ENCODE measurements at places on chromosomes 5 and 9.

- peak; percentile 4 for DNase-seq
Observed at GRCh38 chr5:10489810-10490426, 48.2 kb downstream of the ROPN1L start.

DNA sequence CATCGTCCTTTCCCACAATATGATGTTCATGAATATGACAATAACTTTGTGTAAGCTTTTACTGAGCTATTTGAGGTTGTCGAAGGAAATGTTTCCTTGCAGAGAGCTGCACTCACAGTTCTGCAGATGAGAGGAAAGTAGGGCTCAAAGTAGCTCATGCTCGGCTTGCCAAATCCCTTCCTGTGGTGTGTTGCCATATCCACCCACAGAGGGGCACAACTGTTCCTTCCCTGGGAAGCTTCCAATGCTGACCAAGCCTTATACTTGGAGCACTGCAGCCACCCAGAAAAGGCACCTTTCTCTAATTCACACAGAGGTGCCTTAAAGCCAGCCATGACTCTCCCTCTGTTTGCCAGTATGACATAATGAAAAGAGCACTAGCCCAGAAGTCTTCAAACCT lies 390.3 kb downstream of the CAAP1 start:
- DNase-seq: no peak

DNA sequence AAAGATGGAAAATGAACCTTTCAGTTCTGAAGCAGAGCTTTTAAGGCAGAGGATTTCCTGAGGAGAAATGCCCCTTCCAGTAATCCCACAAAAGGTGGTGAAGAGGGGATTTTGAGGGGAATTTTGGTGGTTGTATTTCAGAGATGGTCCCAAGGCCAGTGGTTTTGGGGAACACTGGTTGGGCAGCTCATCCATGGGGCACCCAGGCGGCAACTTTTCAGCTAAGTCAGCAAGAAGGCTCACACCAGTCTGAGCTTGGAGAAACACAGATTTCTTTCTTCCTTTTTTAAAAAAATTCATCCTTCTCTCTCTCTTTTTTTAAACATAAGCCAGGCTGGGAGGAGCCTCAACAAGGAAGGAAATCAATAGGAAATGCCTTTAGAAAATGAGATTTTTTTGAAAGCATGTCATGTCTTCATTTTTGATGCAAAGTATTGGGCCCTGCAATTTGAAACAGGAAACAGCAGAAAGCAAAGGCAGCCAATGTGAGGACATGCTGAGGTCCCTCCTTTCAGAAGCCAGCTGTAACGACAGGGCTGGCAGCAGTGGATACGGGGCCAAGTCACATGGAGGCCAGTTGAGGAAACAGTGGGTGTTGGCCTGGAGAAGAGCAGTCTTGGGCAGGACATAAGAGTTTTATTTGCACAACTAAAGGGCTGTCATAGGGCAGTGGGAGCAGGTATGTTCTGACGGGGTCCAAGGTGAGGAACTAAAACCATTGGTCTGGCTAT lies 155.3 kb upstream of the KLF4 start:
- no peak for DNase-seq

GRCh38 chr5:179768326-179769085 lies 25.3 kb upstream of the LTC4S start:
- DNase-seq: no peak

- no peak for DNase-seq
Observed at GRCh38 chr5:60076746-60077145, 183.2 kb upstream of the PDE4D start.

DNA sequence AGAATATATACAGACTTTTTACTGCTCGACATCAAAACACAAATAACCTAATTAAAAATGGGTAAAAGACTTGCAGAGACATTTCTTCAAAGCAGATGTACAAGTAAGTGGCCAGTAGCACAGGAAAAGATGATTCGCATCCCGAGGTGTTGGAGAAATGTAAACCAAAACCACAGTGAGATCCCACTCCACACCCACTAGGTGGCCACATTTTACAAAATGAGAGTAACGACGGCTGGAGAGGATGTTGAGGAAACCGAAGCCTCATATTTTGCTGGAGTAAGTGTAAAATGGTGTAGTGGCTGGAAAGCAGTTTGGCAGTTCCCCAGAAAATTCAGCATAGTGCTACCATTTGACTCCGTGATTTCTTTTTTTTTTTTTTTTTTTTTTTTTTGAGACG lies 21.3 kb upstream of the GBGT1 start:
- peak; percentile 52 for DNase-seq

DNA sequence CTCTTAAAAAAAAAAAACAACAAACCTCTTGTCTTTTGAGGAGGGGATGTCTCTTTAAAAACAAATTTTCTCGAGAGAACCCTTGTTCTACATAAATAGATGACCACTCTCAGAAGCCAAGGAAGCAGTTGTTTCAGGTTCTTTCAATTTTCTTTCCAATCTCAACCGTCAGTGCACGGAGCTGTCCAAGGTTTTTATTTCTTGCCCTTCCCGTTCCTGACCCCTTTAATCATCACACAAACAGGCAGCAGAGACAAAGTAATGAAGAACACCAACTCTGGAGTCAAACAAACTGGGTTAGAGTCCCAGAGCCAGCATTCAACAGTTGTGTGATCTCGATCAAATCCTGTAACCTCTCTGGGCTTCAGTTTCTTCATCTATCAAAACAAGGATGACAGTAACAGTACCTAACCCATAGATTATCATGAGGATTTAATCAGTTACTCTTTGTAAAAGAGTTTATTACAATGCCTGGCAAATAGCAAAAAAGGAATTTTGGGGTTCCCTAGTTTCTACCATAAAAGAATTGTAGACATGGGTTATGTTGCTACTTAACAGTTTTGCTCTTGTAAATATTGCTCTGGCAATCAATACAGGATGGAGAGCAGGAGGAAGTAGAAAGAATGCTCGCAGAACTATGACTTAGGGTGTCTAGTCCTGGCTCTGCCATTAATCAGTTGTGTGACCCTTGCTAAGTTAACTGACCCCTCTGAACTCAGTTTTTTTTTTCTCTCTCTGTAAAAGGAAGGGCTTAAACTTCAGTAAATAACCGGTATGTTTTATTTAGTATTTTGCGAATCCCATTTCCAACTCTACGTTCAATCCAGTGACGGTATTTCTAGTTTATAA lies 1.0 kb upstream of the NIM1K start:
- no peak for DNase-seq

DNA sequence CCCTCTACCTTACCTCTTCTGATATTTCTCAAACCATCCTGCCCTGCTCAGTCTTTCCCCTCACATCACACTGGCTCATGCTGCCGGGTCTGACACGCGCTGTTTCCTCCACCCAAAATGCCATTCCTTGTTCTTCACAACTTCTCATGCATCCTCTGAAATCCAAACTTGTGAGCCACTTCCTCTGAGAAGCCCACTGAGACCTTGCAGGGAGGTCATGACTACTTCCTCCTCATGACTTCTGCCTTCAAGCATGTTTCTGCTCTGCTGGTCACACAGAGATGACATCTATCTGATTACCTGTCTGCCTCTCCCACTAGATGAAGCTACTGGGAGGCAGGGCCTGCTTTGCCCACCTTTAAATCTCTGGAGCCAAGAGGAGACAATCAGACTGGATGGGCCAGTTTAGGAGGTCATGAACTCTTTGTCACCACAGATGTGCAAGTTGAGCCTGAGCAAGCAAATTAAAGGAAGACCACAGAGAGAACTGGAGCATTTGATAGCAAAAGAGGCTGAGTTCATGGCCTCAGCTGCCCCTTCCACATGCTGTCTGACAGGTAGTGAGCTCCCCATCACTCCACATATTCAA lies 119.8 kb upstream of the TBC1D2 start:
- DNase-seq: no peak

- no peak for DNase-seq
Observed at GRCh38 chr5:124678922-124679519, 67.4 kb downstream of the ZNF608 start.

DNA sequence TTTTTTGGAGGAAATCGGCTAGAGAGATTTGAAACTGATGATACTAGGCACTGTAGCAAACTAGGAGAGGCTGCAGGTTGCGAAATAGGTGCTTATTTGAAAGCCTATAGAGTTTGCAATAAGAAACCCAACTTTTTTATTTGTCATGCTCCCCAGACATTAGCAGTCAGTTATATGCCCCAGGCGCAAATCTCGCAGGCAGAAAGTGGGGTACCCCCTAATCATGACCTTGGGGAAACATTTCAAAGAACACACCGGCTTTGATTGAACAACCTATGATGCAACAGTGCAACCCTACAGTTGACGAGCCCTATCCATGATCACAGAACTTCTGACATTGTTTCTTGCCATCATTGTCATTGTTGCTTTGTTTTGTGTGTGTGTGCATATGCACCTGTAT lies 510.5 kb downstream of the RAB3C start:
- DNase-seq: no peak

DNA sequence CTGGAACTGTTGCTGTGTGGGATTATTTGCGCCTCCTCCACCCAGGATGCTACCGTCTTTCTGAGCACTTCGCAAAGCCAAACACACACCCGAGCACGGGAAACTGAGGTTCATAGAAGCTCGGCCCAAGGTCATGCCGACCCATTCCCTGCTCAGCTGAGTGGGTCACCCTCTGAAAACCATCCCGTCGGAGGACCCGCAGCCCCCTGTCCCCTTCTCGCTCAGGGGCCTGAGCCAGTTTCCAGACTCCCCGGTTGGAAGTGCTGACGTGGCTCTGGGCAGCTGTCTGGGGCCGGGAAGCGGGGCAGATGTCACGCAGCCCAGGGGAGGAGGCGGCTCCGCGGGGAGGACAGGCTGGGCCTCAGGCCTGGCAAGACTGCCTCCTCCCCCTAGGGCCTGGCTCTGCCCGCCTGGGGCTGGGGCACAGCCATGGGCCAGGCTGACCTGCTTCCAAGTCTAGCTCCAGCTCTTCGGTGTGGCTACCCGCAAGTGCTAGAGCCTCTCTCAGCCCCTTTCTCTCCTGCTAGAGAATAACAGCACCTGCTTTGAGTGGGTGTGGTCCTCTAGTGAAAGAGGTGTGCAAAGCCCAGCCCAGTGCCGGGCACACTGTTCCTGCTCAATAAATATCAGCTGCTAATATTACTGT lies 9.9 kb upstream of the CXXC5 start:
- no peak for DNase-seq

DNA sequence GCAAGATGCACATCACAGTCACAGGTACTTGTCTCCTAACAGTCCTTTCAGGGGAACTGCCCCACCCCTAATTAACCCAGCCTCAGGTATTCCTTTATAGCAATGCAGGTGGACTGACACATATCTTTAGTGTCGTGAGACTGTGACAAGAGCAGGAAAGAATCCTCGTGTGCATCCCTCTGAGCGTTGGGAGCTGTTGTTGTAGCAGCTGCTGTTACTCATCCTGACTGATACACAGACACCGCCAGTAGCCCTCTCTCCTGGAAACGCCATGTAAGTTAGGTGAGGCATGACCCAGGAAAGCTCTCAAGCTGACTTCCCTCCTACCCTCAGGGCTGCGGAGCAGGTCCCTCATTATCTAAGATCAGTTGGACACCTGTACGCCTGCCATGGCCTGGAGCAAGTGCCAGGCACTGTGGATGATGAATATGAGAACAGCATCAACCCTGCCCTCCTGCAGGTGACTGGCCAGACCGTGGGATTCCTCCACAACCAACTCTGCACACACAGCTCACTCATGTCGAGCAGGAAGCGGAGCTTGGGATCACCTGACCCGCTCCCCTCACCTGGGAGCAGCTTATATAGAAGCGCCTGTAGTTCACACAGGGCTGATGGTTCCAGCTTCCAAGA lies 10.2 kb upstream of the LCN15 start:
- no peak for DNase-seq

DNA sequence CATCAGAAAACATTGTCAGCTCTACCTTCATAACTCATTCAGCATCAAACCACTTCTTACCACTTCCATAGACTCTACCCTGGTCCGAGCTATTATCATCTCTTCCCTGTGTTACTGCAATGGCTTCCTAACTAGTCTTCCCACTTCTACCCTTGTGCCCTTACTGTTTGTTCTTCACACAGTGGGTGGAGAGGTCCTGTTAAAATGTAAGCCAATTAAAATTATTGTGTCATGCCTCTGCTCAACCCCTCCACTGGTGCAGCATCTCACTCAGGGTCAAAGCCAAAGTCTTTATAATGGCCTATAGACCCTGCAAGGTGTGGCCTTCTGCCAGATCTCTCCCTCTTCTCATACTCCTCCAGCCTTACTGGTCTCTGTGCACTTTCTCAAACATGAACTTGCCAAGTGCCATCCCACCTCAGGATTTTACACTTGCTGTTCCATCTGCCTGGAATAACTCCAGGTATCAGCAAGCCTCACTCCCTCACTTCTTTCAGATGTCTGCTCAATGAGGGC lies 22.8 kb upstream of the ARAP3 start:
- DNase-seq: no peak

GRCh38 chr9:134720136-134720753 lies 78.6 kb downstream of the COL5A1 start:
- no peak for DNase-seq

DNA sequence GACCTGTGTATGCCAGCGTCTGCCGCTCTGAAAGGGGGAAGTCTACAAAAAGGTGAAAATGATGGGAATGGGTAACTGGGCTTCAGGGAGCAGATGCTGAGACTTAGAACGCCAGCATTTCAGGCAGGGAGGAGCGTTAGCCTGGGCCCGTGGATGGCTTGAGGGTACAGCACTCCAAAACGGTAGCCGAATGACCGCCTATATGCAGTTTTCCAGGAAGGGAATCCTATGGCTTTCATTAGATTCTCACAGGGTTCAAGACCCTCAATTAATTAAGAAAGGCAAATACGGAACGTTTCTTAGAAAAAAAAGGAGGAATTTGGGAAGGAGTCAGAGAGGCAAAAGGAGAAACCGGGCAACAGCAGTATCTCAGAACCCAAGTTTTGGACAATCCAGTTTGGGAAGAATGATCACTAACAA lies 639 bp downstream of the AMACR start:
- DNase-seq: no peak

DNA sequence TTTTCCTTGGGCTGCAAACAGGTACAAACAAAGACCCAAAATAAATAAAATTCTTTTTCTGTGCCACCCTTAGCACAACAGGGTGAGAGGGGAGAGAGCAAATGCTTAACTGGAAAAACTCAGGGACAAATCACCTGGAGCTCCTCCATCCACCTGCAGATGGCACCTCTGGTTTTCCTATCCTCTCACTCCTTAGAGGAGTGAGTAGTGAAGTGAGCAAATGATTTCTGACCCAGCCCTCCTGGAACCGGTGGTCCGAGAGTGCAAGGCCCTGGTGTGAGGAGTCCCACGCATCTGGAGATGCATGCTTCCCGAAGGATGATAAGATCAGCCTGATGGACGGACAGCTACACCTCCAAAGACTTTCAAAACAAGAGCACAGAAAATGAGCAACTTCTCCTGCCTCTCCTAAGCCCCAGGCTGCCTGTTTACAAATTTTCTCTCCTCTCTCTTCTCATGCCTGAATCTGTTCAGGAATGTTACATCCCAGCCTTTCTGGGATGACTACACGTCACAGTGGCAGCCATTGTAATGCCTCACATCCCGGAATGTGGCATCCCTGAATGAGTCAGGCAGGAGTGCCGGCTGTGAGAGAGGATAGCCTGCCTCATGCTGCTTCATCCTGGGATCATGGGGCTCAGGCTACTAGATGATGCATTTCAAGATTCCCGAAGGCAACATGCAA lies 86.4 kb downstream of the ADRB2 start:
- DNase-seq: no peak
